ENCODE measurements at places on chromosomes 1 and 21.

DNA sequence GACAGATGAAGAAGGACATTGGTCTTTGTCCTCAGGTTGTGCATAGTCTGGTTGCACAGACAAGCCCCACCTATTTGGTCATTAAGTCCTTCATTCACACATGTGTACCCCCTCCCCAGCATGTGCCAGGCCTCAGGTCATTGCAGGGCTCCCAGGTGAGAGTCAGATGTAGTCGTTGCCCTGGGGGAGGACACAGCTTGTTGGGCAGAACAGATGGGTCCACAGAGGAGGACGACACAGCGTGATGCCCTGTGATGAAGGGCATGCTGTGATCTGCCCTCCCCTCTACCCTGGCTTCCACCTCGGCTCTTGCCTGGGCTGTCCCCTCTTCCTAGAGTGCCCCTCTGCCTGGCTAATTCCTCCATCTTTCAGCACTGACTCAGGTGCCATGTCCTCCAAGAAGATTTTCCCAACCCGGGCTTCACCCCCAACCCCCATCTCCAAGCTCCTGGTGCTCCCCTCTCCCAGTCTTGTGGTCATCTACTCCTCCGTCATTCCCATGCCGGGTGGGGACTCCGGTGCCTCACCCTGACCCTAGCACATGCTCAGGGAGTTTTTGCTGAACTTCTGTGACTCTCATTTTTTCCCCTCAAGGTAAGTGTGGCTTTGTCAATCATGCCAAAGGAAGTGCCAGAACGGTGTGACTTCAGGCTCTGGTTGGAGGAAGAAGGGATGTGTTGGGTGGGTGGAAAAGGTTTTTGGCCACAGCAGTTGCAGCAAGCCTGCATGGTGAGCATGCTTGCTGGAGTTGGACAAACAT lies 220.5 kb downstream of the FOXD2 start:
- no peak overlapping the region for H3K27ac ChIP-seq
- peaks cover 11% of the 10 kb centered on the region for H3K27me3 ChIP-seq
- no peak overlapping the region for H3K4me3 ChIP-seq
- no peaks in the 10 kb centered on the region for H3K4me1 ChIP-seq
- no peaks in the 10 kb centered on the region for H3K36me3 ChIP-seq

- peaks cover 9% of the 10 kb centered on the region for H3K4me1 ChIP-seq
- H3K4me3 ChIP-seq = no peak overlapping the region
- no peak overlapping the region for H3K27ac ChIP-seq
Measured at GRCh38 chr1:44321466-44321865, 33.6 kb downstream of the ERI3 start.

DNA sequence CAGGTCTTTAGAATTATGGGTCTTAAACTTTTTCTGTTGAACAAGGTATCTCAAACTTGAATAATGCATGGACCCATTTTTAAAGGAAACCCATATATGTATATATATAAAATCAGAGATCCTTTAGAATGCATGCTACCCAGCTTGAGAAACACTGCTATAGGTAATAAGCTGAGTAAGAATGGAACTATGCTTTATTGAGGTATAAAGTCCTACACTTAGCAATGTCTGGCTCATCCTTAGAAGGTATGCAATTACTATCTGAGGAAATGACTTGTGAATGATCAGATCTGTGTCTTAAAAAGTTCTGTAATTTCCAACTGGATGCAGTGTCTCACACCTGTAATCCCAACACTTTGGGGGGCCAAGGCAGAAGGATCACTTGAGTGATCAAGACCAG lies 11.2 kb downstream of the TRAF3IP3 start:
- no peak for DNase-seq
- no peak overlapping the region for H3K27ac ChIP-seq
- H3K4me3 ChIP-seq = no peak overlapping the region
- H3K36me3 ChIP-seq = no peaks in the 10 kb centered on the region

GRCh38 chr1:54809496-54810074 lies 8.5 kb upstream of the TTC22 start:
- H3K27ac ChIP-seq = no peak overlapping the region
- no peaks in the 10 kb centered on the region for H3K27me3 ChIP-seq
- H3K4me3 ChIP-seq = no peak overlapping the region
- H3K4me1 ChIP-seq = peaks cover 11% of the 10 kb centered on the region
- H3K36me3 ChIP-seq = no peaks in the 10 kb centered on the region
- peak; percentile 37 for DNase-seq

DNA sequence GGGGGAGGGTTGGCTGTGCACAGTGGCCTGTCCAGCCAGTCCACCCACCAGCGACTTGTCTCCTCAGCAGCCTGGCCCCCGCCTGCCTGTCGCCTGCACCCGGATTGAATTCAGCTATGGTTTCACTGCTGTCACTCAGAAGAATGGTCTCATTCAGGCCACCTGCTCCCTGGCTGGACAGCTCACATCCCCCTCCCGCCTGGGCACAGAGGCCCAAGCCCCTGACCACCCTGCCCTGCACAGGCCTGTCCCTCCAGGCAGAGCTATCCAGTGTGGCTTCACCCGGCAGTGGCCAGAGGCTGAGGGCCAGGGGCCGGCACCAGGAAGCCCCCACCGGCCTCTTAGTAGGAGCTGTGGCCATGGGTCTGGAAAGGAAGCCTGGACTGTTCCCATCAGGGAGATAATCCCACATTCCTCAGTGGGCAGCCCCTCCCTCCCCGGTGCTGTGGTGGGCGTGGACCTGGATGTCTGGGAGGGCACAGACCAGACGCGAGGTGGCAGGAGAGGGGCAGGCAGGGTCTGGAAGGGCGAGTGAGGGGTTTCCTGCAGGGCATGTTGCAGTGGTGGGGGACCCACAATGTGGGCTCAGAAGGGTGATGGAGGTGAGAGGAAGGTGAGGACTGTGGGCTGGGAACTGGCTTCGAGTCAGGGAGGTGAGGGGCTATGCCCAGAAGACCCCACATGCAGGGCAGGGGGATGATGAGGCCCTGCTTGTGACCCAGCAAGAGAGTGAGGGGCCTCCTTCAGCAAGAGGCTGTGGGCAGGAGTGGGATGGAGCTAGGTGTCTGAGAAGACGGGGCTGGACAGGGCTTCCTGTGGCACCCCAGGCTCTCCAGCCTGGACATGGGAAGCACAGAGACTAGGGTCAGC lies 30.4 kb downstream of the WNT9A start:
- no peaks in the 10 kb centered on the region for H3K27me3 ChIP-seq
- no peak overlapping the region for H3K4me3 ChIP-seq
- H3K4me1 ChIP-seq = peaks cover 12% of the 10 kb centered on the region
- no peak for DNase-seq
- no peak overlapping the region for H3K27ac ChIP-seq

DNA sequence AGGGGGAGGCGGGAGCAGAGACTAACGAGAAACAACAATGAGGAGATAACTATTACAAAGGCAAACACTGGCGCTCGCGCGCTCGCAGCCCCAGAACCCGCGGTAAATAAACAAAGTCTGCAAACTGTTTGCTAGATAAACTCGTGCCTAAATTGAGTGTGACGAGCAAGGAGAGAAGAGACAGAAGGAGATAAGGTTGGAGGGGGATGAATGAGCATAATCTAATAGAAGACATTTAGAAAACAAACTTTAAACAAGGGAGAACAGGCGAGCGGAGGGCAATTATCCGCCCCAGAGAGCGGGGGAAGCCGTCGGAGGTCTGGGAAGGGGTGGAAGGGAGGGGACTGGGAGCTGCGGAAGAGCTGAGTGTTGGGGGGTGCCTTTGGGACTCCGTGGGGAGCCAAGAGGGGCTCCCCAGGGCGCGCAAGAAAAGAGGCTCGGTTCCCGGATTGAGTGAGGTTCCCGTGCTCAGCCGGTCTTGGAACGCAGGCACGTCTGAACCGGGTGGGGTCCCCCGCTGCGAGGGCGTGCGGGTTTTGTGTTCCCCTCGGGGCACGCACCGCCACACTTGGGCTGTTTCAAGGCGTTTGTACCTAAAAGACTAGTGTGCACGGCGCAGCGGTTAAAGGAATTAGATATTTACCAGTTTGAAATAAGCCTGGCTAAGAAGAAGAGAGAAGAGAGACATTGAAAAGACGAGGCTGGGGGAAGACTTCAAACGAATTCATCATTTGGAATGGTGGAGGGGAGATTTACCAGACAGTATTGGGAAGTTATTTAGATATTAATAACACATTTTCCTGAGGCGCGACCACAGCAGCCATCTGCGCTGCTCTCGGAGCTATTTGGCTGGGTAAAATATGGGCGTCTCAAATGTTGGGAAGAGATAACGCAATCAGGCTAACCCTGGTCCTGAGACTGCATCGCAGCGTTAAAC lies 10.6 kb downstream of the PAX7 start:
- H3K36me3 ChIP-seq = no peaks in the 10 kb centered on the region
- H3K27ac ChIP-seq = no peak overlapping the region
- no peak overlapping the region for H3K4me3 ChIP-seq
- H3K4me1 ChIP-seq = peaks cover 19% of the 10 kb centered on the region
- DNase-seq = no peak
- H3K27me3 ChIP-seq = peaks cover 100% of the 10 kb centered on the region

All from suprapubic skin (tissue), 4 donors.